RPMI7951 (cell line): ENCODE measurements at places on chromosomes 16 and 17. TPM values are rescaled to one million over a fixed set of nuclear protein-coding genes. Genes with fewer than 3 reads are reported as not detected.

Gene PTX4
- not detected in 2 replicates for total RNA-seq

Gene ALOX15
- not detected in 2 replicates for total RNA-seq

Gene GLYR1
- 17.8 and 21.4 TPM in 2 replicates for total RNA-seq

Gene MYH8
- total RNA-seq = not detected in 2 replicates

Gene SMIM22
- total RNA-seq = not detected in 2 replicates

Gene TBL3
- total RNA-seq = 28.8 and 40.4 TPM in 2 replicates

Gene NCBP3
- 7.9 and 9.7 TPM in 2 replicates for total RNA-seq

- no peak for DNase-seq
Observed at GRCh38 chr16:78290395-78290794, 190.9 kb downstream of the WWOX start.

- DNase-seq = no peak
Observed at GRCh38 chr17:50447870-50448595, 20.6 kb downstream of the CHAD start.

DNA sequence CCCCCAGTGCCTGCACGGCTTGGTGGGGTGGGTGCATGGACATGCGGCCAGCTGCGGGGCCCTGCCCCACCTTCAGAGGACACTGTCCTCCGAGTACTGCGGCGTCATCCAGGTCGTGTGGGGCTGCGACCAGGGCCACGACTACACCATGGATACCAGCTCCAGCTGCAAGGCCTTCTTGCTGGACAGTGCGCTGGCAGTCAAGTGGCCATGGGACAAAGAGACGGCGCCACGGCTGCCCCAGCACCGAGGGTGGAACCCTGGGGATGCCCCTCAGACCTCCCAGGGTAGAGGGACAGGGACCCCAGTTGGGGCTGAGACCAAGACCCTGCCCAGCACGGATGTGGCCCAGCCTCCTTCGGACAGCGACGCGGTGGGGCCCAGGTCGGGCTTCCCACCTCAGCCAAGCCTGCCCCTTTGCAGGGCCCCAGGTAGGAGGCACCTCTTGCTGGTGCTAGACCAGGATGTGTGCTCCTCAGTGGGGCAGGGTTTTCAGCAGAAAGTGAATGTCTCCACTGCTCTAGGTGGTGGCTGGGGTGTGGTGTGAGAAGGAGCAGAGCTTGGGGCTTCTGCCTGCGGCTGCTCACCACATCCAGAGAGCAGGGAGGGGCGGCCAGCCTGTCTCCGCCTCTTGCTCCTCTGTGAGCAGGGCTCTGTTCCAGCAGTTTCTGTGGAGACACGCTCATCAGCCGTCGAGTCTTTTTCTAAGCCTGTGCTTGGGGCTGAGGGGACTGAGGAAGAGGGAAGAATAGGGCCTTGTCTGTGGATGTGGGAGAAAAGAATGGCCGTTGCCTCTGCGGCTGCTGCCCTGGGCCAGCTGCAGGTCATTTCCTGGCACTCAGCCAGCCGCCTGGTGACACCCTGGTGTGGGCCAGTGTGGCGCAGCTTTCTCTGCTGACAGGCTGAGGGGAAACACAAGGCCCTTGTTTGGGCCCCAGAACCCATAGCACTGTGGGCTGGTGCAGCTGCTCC is 2.2 kb downstream of the ZNF276 start:
- DNase-seq = peak; percentile 37

GRCh38 chr17:49294122-49294521 is 63.5 kb upstream of the PHOSPHO1 start:
- no peak for DNase-seq

- DNase-seq = no peak
Observed at GRCh38 chr16:48546774-48547173, 63.2 kb downstream of the N4BP1 start.

DNA sequence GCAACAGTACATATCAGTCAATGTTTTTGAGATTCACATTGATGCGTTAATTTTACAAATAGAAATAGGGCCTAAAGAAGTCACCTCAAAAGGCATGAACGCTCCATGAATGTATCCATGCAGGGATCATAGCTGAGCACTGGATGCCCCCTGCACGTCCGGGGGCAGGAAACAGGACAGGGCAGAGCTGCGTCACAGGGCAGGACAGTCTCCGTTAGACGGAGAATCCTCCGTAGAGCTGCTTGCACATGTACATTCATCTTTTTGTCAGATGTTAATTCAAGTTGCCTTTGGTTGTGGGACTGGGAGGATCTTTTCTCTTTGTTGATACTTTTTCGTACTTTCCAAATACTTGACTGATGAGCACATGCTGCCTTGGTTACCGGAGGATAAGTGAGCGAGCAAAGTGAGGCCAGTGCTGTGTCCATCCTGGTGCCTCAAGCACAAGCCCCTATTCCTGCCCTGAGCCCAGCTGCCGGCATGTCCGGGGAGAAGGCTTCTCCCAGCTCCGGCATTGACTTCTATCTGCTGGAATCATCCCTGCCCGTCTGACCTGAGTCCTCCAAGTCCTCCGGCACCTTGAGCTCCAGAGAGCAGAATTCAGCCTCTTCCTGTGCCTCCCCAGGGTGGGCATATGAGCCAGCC is 15.0 kb downstream of the GAA start:
- no peak for DNase-seq

GRCh38 chr16:9780831-9781230 is 401.4 kb downstream of the GRIN2A start:
- no peak for DNase-seq

GRCh38 chr17:16383772-16384287 is 2.9 kb downstream of the UBB start:
- no peak for DNase-seq

DNA sequence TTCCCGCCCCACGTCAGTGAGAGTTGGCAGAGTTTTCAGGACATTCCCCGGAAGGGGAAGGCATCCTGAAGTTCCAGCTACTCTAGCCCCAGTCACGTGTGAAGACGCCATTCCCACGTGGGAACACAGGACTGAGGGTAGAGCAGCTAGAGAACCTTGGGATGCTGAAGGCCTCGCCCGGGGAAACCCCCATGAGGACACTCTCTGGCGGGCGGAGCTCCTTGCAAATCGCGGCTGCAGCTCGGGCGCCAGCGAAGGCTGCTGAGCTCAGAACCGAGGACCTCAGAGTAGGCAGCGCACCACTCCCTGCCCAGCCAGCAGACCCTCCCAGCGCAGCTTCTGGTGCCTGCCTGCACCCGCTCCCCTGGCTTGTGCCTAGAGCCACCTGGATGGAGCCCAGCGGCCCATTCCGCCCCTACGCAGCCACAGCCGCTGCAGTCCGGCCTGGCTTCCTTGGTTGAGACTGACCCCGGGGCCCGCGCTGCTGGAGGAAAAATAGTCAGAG is 51.9 kb downstream of the SHCBP1 start:
- no peak for DNase-seq

DNA sequence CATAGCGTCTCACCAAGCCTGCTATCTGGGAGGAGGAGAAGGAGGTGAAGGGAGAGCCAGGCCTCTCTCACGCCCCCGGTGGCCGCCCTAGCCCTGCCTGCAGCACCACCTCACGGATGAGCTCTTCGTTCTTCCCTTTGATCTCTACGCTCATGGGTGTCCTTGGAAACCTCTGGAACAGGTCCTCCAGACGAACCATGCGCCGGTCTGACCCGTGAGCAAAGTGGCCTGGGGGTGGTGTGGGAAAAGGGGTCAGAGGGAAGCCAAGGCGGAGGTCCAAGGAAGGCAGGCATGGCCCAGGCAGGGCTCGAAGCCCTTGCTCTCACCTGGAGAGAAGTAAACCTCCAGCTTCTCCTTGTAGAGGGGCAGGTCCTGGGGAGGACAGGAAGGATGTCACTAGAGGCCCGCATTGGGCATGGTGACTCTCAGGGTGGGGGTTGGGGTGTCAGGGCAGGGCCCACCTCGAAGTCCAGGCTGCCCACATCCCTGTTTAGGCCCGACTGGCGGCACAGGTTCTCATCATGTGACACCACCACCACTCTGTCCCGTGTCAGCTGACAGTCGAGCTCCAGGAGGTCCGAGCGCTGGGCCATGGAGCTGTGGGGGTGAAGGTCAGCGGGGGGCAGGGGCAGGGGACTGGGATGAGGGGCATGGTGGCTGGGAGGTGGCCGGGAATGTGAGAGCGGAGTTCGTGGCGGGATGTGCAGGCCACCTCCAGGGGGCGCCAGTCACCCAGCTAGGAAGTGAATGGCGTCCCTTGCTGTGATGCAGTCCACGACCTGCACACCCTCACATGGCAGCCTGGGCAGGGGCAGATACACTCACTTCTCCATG is 923 bp downstream of the GDPD3 start:
- peak; percentile 32 for DNase-seq

- DNase-seq = peak; percentile 95
Observed at GRCh38 chr17:31629696-31630470, 229.2 kb downstream of the COPRS start.

DNA sequence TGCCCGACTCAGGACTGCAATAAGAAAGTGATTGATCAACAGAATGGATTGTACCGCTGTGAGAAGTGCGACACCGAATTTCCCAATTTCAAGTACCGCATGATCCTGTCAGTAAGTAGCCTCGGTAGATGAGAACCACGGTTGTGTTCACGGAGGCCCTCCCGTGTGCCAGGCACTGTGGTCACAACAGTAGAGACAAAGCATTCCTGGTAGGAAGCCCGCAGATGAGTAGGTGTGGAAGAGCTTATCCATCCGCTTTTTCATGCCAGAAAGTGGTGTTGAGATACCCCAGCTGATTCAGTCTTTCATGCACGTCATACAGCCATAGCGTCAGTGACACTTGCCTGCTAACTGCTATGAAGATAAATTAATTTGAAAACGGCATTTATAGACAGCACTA is 58.9 kb downstream of the RPA1 start:
- no peak for DNase-seq

DNA sequence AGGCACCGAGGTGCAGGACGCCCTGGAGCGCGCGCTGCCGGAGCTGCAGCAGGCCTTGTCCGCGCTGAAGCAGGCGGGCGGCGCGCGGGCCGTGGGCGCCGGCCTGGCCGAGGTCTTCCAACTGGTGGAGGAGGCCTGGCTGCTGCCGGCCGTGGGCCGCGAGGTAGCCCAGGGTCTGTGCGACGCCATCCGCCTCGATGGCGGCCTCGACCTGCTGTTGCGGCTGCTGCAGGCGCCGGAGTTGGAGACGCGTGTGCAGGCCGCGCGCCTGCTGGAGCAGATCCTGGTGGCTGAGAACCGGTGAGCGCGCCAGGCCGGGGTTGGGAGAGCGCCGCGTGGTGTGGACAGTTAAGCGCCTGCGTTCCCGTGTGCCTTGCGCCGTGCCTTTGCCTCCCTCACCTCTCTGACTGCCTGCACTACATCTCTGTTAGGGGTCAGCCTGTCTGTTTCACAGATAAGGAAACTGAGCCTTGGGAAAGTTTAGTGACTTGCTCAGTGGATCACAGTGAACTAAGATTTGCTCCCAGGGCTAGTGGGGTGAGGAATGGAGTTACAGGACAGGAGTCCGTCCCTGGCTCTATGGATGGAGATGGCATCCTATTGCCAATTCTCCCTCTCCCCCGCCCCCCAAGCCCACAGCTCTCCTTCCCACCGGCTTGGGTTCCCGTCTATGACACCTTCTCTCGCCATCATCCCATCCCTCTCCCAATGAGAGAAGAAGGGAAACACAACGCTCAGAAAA is 880 bp downstream of the SARM1 start:
- peak; percentile 37 for DNase-seq

GRCh38 chr17:51608251-51608933 is 348.0 kb downstream of the UTP18 start:
- DNase-seq = no peak

GRCh38 chr17:40621019-40621418 is 26.6 kb downstream of the SMARCE1 start:
- DNase-seq = no peak

DNA sequence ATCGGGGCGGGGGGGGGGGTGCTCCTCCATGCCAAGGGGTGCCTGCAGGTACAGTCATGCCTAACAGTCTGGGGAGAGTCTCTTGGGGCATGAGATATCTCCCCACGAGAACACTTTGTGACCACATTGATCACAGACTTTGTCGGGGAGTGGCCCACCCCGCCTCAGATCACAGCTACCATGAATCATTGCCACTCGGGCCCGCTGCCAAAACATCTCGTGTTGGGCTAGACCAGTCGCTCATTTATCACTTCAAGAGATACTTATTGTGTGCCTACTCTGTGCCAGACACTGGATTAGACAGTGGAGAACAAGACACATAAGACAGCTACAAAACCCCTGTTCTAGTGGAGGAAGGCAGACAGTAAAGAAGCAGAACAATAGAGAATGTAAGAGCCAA is 72.6 kb downstream of the CLEC16A start:
- peak; percentile 88 for DNase-seq

DNA sequence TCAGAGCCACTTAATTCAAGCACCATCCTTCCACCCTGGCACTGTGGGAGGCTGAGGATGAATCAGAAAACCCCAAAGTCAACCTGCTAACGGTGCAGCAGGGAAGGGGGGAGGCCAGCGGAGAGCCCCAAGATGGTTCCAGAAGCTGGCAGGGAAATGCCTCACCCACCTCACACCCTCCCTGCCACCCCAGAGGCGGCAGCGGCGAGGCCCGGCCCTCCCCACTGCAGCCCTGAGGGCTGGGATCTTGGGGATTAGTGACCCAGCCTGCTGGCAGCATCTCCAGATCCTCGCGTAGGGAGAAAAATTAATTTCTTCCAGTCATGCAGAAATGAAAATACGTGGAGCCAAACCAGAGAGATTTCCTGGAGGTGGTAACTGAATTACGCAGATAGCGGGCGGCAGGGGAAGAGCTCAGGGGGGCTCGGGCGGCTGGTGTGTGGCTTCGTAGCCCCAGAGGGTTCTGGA is 38.2 kb downstream of the CBFA2T3 start:
- DNase-seq = no peak

- no peak for DNase-seq
Observed at GRCh38 chr17:49965524-49965909, 3.5 kb upstream of the DLX4 start.
